ENCODE measurements at places on chromosomes 5 and 9. TPM values are rescaled to one million over a fixed set of nuclear protein-coding genes. Genes with fewer than 3 reads are reported as not detected.

Gene ZNF366
- under 0.01 TPM for total RNA-seq

Gene PTGS1
- 71.3 TPM for total RNA-seq

Gene LCNL1
- 0.85 TPM for total RNA-seq

Gene LSM11
- total RNA-seq = 4.8 TPM

Gene DDX4
- 0.28 TPM for total RNA-seq

Gene NME5
- total RNA-seq = 1.7 TPM

Gene SPATA6L
- 0.38 TPM for total RNA-seq

Gene PCDHA12
- total RNA-seq = 0.28 TPM

Gene TMEFF1
- 1.5 TPM for total RNA-seq

Gene WNK2
- total RNA-seq = not detected

Gene ORM2
- not detected for total RNA-seq

Gene GADD45G
- total RNA-seq = 0.38 TPM

Gene INSYN2B
- total RNA-seq = 24.0 TPM

All from regular cardiac myocyte (primary cell).